GM23248 (cell line): ENCODE measurements at places on chromosomes 1 and 21. TPM values are rescaled to one million over a fixed set of nuclear protein-coding genes. Genes with fewer than 3 reads are reported as not detected.

DNA sequence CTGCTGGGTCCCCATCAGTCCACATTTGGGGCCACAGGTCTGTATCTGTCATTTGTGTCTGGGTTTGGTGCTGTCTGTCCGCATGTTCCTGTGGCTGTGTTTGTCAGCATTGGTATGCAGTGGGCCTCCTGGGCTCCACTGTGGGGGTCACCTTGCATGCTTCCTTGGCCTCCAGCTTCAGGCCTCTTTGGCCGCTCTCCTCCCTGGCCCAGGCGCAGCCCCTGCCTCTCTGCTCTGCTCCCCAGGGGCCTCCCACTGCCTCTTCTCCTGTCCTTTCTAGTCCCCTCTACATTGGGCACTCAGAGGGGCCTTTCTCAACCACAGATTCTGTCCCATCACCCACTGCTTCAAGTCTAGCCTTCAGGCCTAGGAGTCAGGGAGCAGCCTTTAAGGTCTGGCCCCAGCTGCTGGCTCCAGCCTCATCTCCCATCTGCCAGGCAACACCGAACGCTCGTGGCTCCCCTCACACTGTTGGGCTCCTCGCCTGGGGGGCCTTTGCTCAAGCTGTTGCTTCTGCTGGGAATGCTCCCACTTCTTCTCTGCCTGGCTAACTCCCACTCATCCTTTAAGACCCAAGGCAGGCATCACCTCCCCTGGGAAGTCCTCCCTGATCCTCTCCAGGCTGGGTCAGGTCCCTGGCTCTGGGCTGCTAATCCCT lies 14.6 kb downstream of the ZNF362 start:
- no peak overlapping the region for H3K27ac ChIP-seq
- no peak for DNase-seq
- H3K36me3 ChIP-seq = no peaks in the 10 kb centered on the region

- peak; percentile 98 for DNase-seq
- peak overlapping the region; percentile 26; the same call in 1 of the 2 replicates for H3K4me3 ChIP-seq
- H3K4me1 ChIP-seq = peaks cover 29% of the 10 kb centered on the region
- H3K27me3 ChIP-seq = peaks cover 9% of the 10 kb centered on the region
- H3K36me3 ChIP-seq = no peaks in the 10 kb centered on the region
These were observed 59.5 kb downstream of the POFUT2 start for GRCh38 chr21:45228171-45228641.

DNA sequence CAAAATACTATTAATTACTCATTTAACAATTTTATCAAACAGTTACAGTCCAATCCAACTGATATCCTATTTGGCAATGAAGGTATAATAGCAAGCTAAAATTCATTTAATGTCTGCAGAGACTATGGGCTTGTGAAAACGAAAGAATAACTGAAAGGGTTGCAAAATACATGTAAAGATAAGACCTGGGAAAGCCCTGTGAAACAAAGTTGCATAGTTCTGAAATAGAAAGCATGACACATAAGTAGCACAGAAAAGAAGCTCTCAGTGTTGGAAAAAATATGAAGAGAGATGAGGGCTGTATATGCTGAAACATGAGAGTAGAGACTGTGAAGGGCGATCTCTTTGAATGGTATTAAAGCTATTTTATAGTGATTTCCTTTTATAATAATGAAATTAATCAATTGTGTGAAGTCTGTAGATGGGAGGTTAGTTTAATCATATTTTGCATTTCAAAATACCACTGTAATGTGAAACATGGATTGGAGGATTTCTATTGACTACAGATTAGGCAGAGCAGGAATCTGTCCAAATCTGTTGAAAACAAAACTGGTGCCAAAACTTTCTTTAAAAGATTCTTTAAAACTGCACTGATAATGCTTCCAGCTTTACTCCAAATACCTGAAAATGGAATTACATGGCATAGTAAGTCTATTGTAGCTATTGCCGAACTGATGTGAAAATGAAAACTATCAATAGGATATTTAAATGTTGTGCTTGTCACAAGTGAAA lies 1518.9 kb upstream of the B3GALT2 start:
- DNase-seq = no peak
- no peak overlapping the region for H3K27ac ChIP-seq
- no peaks in the 10 kb centered on the region for H3K4me1 ChIP-seq
- no peaks in the 10 kb centered on the region for H3K27me3 ChIP-seq
- H3K36me3 ChIP-seq = no peaks in the 10 kb centered on the region

- H3K4me1 ChIP-seq = peaks cover 74% of the 10 kb centered on the region
- peak; percentile 38 for DNase-seq
- no peaks in the 10 kb centered on the region for H3K27me3 ChIP-seq
- H3K36me3 ChIP-seq = no peaks in the 10 kb centered on the region
These were observed 11.8 kb downstream of the IER5 start for GRCh38 chr1:181100015-181100905.

GRCh38 chr1:15680131-15680530 lies 4.0 kb upstream of the PLEKHM2 start:
- no peaks in the 10 kb centered on the region for H3K27me3 ChIP-seq
- H3K36me3 ChIP-seq = no peaks in the 10 kb centered on the region
- H3K27ac ChIP-seq = peak overlapping the region; percentile 98

GRCh38 chr21:42763581-42764442 lies 110.4 kb downstream of the PDE9A start:
- H3K36me3 ChIP-seq = no peaks in the 10 kb centered on the region
- H3K4me3 ChIP-seq = no peak overlapping the region
- peaks cover 18% of the 10 kb centered on the region for H3K27me3 ChIP-seq
- H3K4me1 ChIP-seq = no peaks in the 10 kb centered on the region
- H3K27ac ChIP-seq = no peak overlapping the region

GRCh38 chr1:76300556-76300955 lies 226.0 kb downstream of the ST6GALNAC3 start:
- DNase-seq = no peak
- H3K36me3 ChIP-seq = no peaks in the 10 kb centered on the region
- H3K27me3 ChIP-seq = peaks cover 6% of the 10 kb centered on the region; the same call in 1 of the 2 replicates
- no peak overlapping the region for H3K4me3 ChIP-seq
- no peaks in the 10 kb centered on the region for H3K4me1 ChIP-seq
- H3K27ac ChIP-seq = no peak overlapping the region

- peak; percentile 51 for DNase-seq
- H3K4me1 ChIP-seq = no peaks in the 10 kb centered on the region
- H3K36me3 ChIP-seq = no peaks in the 10 kb centered on the region
- H3K27ac ChIP-seq = no peak overlapping the region
- H3K27me3 ChIP-seq = no peaks in the 10 kb centered on the region
These were observed 38.7 kb downstream of the AZIN2 start for GRCh38 chr1:33119532-33120217.

DNA sequence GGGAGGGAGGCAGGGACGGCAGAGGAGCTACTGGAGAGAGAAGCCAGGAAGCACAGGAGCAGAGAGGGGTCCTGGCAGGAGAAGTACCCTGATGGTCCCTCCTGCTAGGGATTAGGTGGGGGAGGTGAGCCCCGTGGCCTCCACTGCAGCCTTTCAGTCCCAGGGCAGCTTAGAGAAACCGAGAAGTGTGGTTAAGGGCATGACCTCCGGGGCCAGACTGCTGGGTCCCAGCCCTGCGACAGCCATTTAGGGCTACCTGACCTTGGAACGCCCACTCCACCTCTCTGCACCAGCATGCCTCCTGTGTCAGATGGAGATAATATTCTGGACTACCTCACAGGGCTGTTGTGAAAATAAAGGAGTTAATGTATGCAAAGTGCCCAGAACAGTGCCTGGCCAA lies 47.4 kb downstream of the KCNN3 start:
- DNase-seq = no peak
- H3K4me3 ChIP-seq = no peak overlapping the region
- H3K27me3 ChIP-seq = peaks cover 7% of the 10 kb centered on the region; the same call in 1 of the 2 replicates
- H3K4me1 ChIP-seq = no peaks in the 10 kb centered on the region

DNA sequence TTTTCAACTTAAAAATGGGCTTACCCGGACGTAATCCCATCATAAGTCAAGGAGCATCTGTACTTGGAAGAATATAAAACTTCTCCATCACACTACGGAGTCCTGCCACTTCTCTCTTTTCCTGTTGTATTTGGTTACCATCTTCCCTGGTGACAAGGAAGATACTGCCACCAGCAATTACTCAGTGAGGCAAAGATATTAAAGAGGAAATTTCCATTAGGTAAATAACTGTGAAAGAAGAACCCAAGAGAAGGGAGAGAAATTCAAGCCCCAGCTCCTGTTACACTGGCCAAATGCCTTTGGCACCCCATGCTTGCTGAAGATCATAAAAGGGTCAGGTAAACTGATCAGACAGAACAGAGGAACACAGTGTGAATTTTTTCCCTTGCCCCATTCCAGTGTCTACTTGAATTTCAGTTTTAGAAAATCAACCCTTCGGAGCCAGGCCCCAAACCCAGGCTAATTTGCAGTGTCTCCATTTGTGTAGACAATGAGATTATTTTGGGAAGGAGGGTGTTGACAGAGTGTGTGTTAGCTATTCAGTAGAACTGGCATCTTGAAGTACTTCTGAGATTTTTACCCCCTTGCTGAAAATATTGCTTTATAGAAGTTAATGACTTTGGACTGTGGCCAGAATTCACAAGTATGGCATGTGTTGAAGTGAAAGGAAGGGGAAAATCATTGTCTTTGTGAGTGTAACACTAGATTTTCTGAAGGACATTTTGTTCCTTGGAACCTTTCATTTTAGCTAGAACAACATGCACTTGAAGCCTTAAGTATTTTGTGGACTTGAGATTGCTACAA lies 167.1 kb downstream of the DHRS3 start:
- no peak overlapping the region for H3K27ac ChIP-seq
- H3K4me1 ChIP-seq = peaks cover 69% of the 10 kb centered on the region
- no peaks in the 10 kb centered on the region for H3K36me3 ChIP-seq
- DNase-seq = no peak
- no peaks in the 10 kb centered on the region for H3K27me3 ChIP-seq

DNA sequence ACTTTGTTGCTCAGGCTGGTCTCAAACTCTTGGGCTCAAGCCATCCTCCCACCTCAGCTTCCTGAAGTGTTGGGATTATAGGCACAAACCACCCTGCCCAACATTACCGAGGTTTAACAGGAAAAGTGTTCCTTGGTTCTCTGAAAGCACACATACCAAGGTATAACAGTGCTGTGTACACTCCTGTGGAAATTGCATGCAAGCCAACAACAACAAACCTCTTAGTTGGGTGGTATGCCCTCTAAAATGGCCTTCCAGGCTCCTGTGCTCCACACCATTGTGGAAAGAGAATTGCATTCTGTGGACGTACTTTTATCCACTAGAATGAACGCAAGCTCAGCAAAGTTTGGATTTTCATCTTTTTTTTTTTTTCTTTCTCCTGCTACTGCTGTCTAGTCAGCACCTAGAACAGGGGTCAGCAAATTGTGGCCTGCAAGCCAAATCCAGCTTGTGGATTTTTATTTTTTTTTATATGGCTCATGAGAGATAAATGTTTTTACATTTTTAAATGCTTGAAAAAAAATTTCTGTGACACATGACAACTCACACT lies 192.2 kb upstream of the TNR start:
- no peaks in the 10 kb centered on the region for H3K4me1 ChIP-seq
- H3K36me3 ChIP-seq = peaks cover 12% of the 10 kb centered on the region; the same call in 1 of the 2 replicates
- peak; percentile 0 for DNase-seq
- no peak overlapping the region for H3K4me3 ChIP-seq
- no peaks in the 10 kb centered on the region for H3K27me3 ChIP-seq

- DNase-seq = no peak
- H3K27ac ChIP-seq = no peak overlapping the region
- no peaks in the 10 kb centered on the region for H3K27me3 ChIP-seq
- no peaks in the 10 kb centered on the region for H3K36me3 ChIP-seq
- peaks cover 53% of the 10 kb centered on the region for H3K4me1 ChIP-seq
These were observed 600.5 kb upstream of the ADAMTS5 start for GRCh38 chr21:27567381-27567780.

- no peak overlapping the region for H3K27ac ChIP-seq
- H3K4me3 ChIP-seq = no peak overlapping the region
- no peaks in the 10 kb centered on the region for H3K36me3 ChIP-seq
- DNase-seq = peak; percentile 61
These were observed 271.3 kb downstream of the PTBP2 start for GRCh38 chr1:96992871-96993270.

DNA sequence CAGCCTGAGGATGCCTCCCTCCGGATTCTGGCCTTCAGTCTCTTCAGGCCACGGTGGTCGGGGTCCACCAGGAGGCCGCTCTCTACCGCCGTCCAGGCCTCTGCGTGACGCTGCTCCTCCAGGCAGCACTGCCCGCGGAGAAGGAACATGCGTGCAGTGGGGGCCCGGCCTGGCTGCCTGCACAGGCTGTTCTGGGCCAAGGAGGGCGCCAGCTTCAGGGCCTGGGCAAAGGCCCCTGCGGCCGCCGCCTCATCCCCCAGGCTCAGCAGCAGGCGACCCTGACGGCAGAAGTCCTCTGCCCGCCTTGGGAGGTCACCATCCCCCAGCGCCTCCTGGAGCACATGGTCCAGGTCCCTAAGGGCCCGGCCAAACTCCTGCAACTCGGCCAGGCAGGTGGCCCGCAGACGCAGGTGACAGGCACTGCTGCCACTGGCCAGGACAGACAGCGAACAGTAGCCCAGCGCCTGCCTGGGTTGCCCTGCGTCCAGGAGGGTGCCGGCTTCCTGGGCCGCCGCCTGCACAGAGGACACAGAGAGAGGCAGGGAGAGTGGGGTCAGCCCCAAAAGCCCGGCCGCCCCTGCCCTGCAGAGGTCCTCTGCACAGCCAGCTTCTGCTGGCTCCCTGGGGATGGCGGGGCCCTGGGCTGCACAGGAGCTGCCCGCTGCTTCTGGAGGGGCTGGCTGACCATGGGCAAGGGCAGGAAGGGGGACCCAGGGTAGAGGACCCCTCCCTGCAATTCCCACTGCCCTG lies 8.7 kb upstream of the MMEL1 start:
- no peak for DNase-seq
- peak overlapping the region; percentile 83 for H3K4me3 ChIP-seq
- no peaks in the 10 kb centered on the region for H3K27me3 ChIP-seq
- no peaks in the 10 kb centered on the region for H3K36me3 ChIP-seq

- H3K27ac ChIP-seq = peak overlapping the region; percentile 80
- no peaks in the 10 kb centered on the region for H3K36me3 ChIP-seq
- H3K4me1 ChIP-seq = peaks cover 50% of the 10 kb centered on the region
- peak; percentile 81 for DNase-seq
These were observed 54.3 kb downstream of the ABL2 start for GRCh38 chr1:179175011-179175841.

- DNase-seq = peak; percentile 77
- no peak overlapping the region for H3K4me3 ChIP-seq
- no peaks in the 10 kb centered on the region for H3K27me3 ChIP-seq
- H3K4me1 ChIP-seq = peaks cover 33% of the 10 kb centered on the region
These were observed 9.2 kb downstream of the SFT2D2 start for GRCh38 chr1:168234846-168235547.

- no peak overlapping the region for H3K27ac ChIP-seq
- H3K36me3 ChIP-seq = no peaks in the 10 kb centered on the region
- no peak overlapping the region for H3K4me3 ChIP-seq
- no peaks in the 10 kb centered on the region for H3K4me1 ChIP-seq
- DNase-seq = peak; percentile 6
These were observed 29.4 kb upstream of the IFNLR1 start for GRCh38 chr1:24216276-24217074.

RASAL2 gene
- total RNA-seq = 21.5 and 23.1 TPM in 2 replicates

POU2F1 gene
- 2.3 and 3.4 TPM in 2 replicates for total RNA-seq

OR2G6 gene
- total RNA-seq = not detected in 2 replicates

LCE3D gene
- total RNA-seq = 0.51 TPM in 1 of 2 replicates, not detected in the other

S100B gene
- total RNA-seq = not detected in 2 replicates

TFF1 gene
- total RNA-seq = not detected in 2 replicates
